ENCODE measurements at places on chromosomes 3 and 15.

GRCh38 chr3:71503525-71504249, 79.8 kb downstream of the FOXP1 start:
- DNase-seq, result no peak

DNA sequence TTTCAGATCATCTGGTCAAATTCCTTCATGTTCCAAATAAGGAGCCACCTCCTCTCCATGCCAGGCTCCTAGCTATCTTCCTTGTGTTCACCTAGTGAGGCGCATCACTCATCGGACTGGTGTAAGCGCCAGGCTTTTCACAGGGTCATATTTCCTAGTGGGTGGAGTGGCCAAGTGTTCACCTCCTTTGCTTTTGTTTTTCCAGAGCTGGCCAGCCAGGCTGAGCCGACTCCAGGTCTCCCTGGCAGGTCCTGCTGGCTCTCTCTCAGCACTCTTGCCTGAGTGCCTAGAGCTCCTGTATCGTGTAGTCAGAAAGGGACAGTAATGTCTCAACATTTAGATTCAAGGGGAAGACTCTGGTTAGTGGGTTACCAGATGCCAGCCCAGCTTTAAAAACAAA, 31.0 kb downstream of the HEG1 start:
- no peak for DNase-seq

DNA sequence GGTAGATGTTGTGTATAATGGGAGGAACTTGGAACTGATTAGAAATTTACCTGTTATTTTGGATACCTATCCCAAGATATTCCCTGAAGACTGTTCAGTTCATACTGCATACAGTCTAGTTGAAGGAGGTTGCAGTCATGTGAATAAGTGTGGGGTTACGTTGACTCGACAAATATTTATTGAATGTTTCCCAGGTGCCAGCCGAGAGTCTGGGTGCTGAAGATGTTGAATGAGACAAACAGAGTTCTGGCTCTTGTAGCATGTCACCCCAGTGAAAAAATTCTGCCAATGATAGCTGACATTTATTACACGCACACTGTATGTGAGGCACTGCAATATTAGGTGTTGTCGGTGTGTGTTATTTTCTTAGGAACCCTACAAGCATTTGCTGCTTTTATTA, 176.0 kb downstream of the KCNMB2 start:
- DNase-seq, result no peak

- no peak for DNase-seq
Measured at GRCh38 chr3:106213954-106214353, 345.1 kb upstream of the CBLB start.

- no peak for DNase-seq
Measured at GRCh38 chr3:26915208-26915607, 292.6 kb downstream of the LRRC3B start.

GRCh38 chr3:66983101-66983500, 15.0 kb upstream of the KBTBD8 start:
- no peak for DNase-seq

- DNase-seq, result no peak
Measured at GRCh38 chr15:32855942-32856341, 138.1 kb downstream of the GREM1 start.

DNA sequence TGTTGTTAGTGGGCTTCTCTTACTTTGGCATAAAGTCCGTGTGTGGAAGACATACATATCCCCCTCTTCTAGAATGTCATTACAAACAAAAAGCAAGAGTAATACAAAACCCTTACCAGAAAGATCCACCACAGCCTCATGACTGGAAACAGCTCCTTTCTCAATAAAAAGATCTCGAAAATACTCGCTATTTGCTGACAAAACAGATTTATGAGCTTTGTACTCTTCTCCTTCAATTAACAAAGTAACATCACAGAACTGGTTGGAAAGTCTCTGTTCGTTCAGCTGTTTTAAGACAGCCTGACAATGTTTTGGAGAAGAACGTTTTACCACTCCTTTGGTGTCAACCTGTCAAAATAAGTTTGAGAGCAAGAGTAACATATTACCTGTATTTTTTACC, 5.9 kb downstream of the ZBTB11 start:
- DNase-seq, result no peak

DNA sequence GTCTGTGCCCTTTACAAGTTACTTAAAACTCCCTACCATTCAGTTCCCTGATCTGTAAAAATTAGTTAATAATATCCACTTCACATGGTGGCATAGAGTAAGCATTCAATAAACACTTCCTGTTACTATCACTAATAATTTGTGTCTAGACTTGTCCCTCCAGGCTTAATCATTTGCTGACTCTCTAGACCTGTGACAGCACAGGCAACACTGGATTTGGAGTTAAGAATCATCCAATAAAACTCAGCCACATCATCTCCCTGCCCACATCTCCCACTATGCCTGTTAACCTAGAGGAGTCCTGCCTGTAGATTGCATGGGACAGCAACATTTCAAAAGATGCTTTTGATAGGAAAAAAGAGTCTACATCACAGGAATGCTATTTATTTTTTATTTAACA, 564.6 kb downstream of the MFSD1 start:
- no peak for DNase-seq

GRCh38 chr15:72184165-72184811, 13.3 kb downstream of the GRAMD2A start:
- DNase-seq, result no peak

DNA sequence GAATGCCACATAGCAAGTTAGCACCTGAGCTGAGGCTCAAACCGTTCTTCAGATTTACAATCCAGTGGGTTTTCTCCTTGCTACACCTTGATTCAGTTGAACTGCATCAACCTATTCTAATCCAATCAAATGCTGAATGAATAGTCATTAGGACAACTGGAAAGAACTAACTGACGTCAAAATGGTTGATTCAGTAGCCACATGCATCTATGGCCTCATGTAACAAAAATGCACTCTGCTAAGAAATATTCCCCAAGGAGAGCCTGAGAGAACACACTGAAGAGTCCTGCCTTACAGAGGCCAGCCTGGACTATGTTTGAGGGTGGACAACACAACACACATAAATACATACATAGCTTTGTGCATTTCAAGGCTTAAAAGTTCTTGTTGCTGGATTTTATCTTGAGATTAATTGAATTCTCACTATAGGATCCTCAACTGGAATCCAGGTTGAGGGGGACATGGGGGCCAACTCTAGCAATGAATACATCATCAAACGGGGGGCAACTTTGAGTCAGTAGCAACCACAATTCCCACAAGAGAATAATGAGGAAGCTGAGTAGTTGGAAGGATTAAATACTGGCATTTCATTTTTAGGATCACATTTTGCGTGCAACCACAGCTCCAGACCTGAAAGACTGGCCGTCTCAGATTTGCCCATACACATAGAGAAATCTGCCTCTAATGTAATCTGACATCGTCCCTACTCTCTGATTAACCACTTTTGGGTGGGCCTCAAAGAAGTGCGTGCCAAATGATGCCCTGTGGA, 280.2 kb upstream of the ICE2 start:
- no peak for DNase-seq

GRCh38 chr3:177150218-177150916, 46.9 kb downstream of the TBL1XR1 start:
- DNase-seq, result no peak

- DNase-seq, result no peak
Measured at GRCh38 chr3:54535619-54536018, 392.2 kb downstream of the LRTM1 start.

DNA sequence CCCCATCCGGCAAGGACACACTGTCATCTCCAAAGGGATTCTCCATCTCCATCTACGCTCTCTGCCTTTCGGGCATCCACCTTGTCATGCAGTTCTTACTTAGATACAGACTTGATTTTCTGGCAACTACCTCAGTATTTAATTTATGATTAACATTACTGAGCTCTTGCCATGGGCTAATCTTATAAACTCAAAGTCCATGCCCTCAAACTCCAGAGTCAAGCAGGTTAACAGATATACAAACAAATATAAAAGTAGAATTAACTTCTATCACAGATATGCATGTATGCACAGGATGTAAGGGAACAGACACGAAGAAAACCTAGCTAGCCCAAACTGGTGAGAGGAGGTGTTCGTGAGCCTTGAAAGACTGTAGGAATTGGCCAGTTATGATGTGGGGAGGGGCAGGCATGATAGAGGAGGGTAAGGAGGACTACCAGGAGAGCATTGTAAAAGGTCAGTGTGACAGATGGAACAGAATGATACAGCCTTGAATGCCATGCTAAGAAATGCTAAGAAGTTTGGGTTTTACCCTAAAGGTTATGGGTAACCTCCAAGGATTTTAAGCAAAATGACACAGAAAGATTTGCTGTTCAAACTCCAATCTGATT, 334.3 kb downstream of the ULK4 start:
- no peak for DNase-seq

GRCh38 chr3:183967693-183968092, 50.0 kb downstream of the ABCC5 start:
- no peak for DNase-seq

- DNase-seq, result peak; percentile 48
Measured at GRCh38 chr3:47852604-47853602, 50.0 kb downstream of the DHX30 start.

DNA sequence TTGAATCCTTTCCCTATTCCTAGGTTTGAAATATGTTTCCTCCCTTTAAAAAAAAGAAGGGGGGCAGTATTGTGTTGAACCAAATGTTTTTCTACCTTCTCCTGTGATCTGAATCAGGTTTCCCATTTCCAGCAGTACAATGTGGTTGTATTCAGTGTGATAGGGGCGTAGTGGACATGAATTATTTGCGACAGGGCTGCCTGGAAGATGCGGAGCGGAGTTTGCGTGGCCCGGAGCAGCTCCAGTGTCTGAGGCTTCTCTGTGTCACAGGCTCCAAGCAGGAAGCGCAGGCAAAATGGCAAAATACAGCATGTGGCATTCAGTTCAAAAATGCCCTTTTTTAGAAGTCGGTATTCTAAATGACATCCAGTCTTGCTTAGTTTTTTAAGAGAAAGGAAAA, 154.4 kb downstream of the PGPEP1L start:
- DNase-seq, result peak; percentile 78

GRCh38 chr15:68426116-68426515, 5.8 kb downstream of the ITGA11 start:
- DNase-seq, result no peak

DNA sequence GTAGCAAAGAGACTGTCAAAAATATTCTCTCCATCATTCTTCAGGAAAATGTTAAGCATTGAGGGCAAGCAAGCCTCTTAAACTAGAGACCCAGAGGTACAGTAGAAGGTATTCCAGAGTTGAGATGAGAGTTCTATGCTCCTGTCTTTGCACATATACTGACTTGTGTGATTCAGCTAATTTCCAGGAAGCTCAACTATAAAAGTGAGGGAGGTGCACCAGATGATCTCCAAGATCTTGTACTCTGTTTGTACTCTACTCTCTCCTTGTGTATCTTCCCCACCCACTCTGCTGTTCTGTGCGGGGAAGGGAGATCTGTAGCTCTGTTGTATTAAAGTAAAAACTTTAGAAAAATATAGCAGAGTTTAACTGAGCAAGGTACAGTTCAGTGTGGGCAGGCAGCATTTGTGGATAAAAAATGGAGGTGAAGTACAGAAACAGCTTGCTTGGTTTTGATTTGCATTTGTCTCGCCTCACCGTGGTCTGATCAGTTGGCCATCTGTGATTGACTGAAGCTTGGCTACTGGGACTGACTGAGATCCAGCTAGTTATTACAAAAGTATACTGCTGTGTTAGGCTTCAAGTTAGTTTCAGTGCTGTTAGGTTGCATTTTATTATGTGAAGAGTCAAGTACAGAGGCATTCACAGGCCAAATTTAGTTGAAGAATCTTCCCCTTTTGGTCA, 463.1 kb upstream of the GOLIM4 start:
- DNase-seq, result no peak

DNA sequence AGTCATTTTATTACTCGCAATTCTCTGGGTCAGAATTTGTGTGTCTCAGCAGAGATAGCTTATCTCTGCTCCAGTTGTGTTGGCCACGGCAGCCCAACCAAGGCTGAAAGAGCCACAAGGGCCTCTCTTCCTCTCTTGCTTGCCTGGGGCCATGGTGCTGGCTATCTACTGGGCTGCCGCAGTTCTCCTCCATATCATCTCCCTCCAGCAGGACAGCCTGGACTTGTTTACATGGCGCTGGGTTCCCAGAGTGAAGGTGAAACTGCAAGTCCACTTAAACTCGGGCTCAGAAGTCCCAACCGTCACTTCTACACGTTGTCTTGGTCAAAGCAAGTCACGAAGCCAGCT, 134.8 kb downstream of the UACA start:
- no peak for DNase-seq

- DNase-seq, result no peak
Measured at GRCh38 chr3:149271669-149272068, 50.0 kb upstream of the CP start.

DNA sequence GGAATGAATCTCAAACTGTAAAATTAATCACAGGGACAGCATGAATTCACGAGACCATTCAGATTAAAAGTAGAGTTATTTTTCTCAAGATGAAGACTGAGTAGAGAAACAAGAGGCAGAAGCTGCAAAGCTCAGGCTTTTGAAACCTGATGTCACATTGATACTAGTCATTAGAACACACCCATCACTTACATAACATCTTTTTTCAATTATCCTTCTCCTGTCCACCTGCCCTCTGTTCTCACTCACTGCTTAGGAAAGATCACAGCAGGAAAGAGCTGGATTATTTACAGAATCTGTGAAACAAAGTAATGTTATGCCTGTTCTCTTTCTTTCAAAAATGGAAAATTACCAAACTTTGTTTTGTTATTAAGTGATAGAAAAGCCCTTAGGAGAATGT, 72.0 kb upstream of the CDAN1 start:
- no peak for DNase-seq

DNA sequence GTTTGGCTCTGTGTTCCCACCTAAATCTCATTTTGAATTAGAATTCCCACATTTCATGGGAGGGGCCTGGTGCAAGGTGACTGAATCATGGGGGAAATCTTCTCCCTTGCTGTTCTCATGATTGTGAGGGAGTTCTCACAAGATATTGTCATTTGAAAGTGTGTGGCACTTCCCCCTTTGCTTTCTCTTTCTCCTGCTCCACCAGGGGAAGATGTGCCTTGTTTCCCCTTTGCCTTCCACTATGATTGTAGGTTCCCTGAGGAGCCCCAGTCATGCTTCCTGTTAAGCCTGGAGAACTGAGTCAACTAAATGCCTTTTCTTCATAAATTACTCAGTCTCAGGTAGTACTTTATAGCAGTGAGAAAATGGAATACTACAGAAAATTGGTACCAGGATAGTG, 157.2 kb upstream of the TPRG1 start:
- no peak for DNase-seq

DNA sequence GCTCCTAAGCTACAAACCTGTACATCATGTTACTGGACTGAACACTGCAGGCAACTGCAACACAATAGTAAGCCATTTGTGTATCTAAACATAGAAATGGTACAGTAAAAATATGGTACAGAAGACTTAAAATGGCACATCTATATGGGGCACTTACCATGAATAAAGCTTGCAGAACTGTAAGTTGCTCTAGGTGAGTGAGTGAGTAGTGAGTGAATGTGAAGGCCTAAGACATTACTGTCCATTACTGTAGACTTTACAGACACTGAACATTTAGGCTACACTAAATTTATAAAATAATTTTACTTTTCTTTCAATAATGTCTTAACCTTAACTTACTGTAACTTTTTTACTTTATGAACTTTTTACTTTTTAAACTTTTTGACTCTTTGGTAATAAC, 76.2 kb downstream of the STAG1 start:
- DNase-seq, result no peak
